ENCODE measurements at places on chromosomes 4 and X.

DNA sequence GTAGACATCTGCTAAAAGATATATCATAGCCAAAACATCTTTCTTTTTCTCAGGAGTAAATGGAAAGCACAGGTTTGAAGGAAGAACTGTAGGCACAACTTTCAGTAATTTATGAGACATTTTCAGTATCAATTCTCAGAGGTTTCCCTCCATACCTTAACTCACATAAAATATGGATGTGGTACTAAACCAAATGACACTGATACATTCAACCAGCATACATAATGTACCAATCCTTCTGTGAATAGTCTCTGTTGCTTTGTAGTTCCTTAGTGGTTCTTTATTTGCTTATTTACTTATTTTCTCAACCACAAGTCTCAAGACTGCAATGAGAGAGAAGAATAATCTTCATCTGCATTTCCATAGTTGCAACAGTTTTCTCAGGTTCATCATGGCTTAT, 96.1 kb downstream of the ARHGAP24 start:
- no peak for DNase-seq

DNA sequence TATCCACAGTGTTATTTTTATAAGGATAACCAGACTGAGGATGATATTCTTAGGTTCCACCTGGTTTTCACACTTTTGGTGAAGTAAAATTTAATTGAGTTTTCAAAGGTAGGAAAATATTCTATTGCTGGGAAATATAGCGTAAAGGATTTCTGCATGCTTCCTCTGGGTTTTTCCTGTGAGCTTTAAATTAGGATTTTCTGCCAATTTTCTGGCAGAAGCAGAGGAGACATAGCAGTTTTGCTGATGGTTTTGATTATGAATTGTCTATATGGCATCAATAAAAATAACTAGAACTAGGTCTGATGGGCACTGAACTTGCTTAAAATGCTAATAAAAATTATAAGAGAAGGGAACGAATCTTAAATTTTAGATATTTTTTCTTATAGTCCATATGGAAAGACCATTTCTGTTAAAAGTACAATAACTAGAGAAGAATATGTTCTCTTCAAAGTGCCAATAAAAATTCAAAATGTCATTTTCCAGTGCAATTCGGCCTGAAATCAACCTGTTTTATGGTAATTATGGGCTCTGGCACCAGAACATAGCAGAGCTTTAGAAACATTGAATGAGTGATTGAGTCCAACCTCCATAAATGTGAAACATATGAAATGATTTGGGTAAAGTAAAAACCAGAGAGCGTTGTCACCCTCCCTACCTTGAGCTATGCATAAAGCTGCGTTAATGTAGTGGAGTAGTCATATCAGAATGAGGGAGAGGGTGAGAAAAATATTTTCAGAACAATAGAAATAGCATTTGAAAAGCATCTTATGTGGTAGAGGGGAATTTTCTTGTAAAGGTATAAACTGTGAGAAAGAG, 279.7 kb downstream of the SPRY1 start:
- no peak for DNase-seq

DNA sequence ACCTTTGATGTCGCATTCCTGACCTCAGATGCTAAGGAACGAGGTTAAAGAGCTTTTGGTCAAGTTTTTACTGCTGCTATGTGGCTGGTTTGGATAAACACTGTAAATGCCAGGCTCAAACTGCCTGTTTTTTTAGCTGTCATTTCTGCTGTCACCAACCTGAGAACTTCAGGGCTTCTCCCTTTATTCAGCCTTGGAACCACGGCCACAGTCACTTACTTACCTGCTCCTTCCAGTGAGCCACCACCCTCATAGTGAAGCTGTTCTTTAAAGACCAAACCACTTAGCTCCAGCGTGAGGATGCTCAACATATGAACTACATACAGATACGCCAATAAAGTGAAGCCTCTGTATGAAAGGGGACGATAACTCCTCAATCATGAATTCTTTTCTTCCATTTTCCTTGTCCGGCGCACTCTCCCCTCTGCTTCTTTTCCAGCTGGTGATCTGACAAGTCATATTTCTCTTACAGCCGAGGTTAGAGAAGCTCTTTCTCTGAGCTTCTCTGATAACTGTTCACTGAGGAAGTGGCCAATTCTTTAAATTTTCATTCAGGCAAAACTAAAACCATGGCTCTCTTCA, 152.8 kb upstream of the ANK2 start:
- no peak for DNase-seq

- DNase-seq: no peak
Measured at GRCh38 chrX:114071412-114071811, 512.5 kb upstream of the HTR2C start.

GRCh38 chrX:40933132-40933705, 152.0 kb upstream of the USP9X start:
- DNase-seq: no peak

- no peak for DNase-seq
Measured at GRCh38 chr4:72216539-72217277, 184.9 kb downstream of the NPFFR2 start.

- DNase-seq: no peak
Measured at GRCh38 chr4:1842993-1843448, 12.9 kb downstream of the LETM1 start.

GRCh38 chr4:1593881-1594345, 90.2 kb downstream of the FAM53A start:
- no peak for DNase-seq

- no peak for DNase-seq
Measured at GRCh38 chr4:41507291-41507947, 30.5 kb upstream of the LIMCH1 start.

GRCh38 chr4:64068096-64068495, 341.2 kb downstream of the TECRL start:
- no peak for DNase-seq

DNA sequence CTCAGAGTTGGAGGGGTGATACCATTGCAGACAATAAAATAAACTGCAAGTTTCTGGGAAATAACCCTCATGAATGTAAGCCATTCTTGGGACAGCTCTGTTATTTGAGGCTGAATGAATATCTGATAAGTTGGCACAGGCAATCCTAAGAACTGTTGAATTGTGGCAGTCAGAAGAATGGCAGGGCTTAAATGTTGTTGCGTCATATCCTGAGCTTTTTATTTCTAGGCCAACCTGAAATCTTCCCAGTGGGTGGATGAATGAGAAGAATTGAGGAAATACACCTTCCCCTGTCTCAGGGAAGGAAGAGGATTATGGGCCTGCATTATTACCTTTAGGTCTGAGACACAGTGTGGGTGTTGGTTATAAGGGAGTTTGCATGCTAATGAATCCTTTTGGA, 64.4 kb upstream of the C4orf54 start:
- no peak for DNase-seq

- peak; percentile 26 for DNase-seq
Measured at GRCh38 chrX:134236626-134237614, at the start of gene CCDC160. CCDC160 (plus strand) TSS chrX:134237182; CDS start chrX:134244801, 7,619 bp downstream.

Measured in C1 segment of cervical spinal cord (tissue), 14 donors.